ENCODE measurements at places on chromosomes 11 and 22.
A peak's percentile ranks its signal among the peaks of the same experiment; 100 is the strongest.

DNA sequence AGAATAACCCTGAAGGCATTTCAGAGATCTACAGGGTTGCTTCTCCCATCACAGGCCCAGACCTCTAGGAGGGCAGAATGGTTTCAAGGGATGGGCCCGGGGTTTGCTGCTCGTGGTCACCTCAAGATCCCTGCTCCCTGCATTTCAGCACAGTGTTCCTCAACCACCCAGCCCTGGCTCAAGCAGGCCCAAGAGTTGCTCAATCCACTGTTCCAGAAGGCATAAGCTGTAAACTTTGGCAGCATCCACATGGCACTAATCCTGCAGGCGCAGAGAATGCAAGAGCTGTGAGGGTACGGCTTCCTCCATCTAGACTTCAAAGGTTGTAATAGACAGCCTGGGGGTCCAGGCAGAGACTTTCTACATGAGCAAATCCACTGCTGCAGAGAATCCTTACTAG is 225.0 kb upstream of the UBASH3B start:
- DNase-seq, result no peak

DNA sequence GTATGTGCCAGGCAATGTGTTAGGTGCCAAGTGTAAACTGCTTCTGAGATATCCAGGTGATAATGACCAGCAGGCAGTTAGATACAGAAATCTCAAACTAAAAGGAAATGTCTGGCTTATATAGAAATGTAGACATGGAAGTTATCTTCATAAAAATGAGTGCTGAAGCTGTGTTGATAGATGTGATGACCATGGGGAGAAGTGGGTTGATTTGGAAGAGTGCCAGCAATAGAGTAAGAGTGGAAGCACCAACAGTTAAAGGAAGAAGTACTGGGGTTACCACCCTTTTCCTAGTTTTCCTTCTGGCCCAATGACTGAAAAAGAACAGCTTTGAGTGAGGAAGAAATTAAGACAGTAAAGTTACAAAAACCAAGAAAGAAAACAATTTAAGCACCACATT is 68.5 kb downstream of the C2CD3 start:
- DNase-seq, result no peak

GRCh38 chr11:77748266-77748665 is 72.3 kb downstream of the RSF1 start:
- DNase-seq, result no peak

GRCh38 chr11:58592760-58593472 is 14.1 kb downstream of the ZFP91 start:
- DNase-seq, result no peak

- no peak for DNase-seq
These were observed 24.1 kb upstream of the ZDHHC13 start for GRCh38 chr11:19092850-19093249.

DNA sequence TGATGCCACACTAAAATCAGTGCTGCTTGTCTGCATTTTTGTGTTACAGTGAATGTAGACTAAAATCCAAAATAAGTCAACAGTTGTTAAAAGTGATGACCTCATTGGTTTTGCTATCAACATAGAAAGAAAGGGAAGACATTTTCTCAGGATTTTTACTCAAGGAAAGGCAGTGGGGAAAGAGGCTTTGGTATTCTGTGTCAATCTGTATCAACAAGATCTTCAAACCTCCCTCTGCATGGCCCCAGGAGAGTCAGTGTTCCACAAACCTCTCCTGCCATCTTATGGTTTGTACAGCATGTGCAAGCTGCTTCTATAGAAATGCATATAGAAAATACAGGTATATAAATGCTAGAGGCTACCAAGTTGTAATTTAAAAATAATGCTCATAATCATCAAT is 13.8 kb upstream of the OR51M1 start:
- peak; percentile 13 for DNase-seq

GRCh38 chr11:124745835-124746620 is 6.0 kb downstream of the VSIG2 start:
- peak; percentile 77 for DNase-seq

- peak; percentile 38 for DNase-seq
These were observed 1.2 kb downstream of the CAPN5 start for GRCh38 chr11:77067861-77068443.

- no peak for DNase-seq
These were observed 32.0 kb upstream of the NARS2 start for GRCh38 chr11:78606667-78607066.

GRCh38 chr22:25085930-25086901 is 113.4 kb upstream of the CRYBB3 start:
- DNase-seq, result no peak

DNA sequence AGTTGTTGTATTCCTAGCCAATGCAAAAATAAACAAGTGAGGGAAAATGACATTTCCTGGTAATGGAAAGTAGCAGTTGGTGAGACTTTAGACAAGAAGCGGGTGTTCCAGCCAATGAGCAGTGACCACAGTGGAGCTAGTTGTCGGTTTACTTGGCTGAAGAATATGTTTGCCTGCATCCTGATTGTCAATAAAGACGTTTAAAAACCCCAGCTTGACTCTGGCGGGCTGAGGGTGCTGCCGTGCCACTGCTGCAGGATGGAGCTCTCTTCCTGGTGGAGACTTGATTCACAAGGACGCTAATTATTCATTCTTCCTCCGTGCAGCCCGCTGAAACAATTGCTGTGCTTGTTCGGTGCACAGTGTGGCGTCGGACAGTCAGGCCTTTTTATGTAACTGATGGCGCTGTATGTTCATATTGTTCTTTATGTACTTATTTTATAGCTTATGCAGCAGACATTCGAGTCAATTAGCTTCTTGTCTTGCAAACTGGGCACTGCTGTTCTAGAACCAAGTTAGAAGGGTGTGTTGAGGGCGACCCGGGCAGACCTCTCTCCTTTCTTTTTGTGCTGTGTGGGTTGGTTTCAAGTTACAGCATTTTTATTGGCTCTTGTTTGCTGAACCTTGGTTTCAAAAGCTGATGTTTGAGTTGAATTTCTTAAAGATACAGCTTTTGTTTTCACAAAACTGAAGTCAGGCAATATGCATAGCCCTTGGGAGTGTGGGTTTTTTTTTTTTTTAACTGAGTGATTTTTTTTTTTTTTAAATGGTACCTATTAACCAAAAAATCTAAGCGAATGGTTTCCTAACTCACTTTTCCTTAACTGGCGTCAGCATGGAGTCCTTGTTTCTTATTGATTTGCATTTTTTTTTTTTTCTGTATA is 153.9 kb downstream of the TEAD1 start:
- peak; percentile 53 for DNase-seq

DNA sequence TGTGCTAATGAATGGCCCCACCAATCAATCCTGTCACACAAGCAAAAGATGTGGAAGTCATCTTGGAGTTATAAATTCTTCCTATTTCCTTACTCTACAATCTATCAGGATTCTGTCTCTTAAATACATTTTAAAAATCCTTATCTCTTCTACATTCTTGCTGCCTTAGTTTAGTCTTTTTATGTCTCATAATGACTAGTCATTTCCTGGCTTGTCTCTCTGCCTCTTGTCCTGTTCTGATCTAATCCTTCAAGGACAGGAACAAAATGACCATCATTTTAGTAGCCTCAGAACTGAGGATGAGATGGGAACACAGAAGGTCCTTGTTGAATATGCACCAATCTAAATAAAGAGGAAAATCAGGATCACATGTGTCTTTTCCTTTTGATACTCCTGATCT is 56.6 kb upstream of the LIN7C start:
- DNase-seq, result no peak

- no peak for DNase-seq
These were observed 816.9 kb upstream of the CCDC90B start for GRCh38 chr11:84103096-84103495.

DNA sequence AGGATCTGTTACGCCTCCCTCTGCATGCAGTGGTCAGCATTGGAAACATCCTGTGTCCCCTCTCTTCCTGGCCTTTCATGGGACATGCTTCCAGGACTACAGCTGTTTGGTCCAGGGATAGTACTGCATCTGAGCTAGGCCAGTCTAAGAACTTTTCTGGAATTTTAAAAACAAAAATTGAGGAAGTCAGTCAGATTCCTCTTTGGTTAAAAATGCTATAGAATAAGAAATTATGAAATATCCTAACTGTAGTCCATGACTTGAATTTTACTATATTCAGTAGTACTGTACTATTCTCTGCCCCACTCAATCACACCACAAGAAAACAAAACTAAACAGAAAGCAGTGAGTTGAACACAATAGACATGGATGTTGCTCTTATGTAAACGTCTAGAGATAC is 201.0 kb upstream of the CADM1 start:
- DNase-seq, result no peak

- no peak for DNase-seq
These were observed 9.6 kb downstream of the SERPINH1 start for GRCh38 chr11:75571625-75572024.

GRCh38 chr11:43852057-43852636 is 28.5 kb upstream of the ALKBH3 start:
- peak; percentile 68 for DNase-seq

GRCh38 chr11:105574974-105575373 is 34.9 kb upstream of the GRIA4 start:
- no peak for DNase-seq

- no peak for DNase-seq
These were observed 129.4 kb downstream of the OSBP2 start for GRCh38 chr22:30824096-30824495.

GRCh38 chr22:43993072-43993760 is 30.9 kb upstream of the PARVB start:
- DNase-seq, result peak; percentile 48

- DNase-seq, result no peak
These were observed 127.4 kb downstream of the TTC17 start for GRCh38 chr11:43486141-43486540.

DNA sequence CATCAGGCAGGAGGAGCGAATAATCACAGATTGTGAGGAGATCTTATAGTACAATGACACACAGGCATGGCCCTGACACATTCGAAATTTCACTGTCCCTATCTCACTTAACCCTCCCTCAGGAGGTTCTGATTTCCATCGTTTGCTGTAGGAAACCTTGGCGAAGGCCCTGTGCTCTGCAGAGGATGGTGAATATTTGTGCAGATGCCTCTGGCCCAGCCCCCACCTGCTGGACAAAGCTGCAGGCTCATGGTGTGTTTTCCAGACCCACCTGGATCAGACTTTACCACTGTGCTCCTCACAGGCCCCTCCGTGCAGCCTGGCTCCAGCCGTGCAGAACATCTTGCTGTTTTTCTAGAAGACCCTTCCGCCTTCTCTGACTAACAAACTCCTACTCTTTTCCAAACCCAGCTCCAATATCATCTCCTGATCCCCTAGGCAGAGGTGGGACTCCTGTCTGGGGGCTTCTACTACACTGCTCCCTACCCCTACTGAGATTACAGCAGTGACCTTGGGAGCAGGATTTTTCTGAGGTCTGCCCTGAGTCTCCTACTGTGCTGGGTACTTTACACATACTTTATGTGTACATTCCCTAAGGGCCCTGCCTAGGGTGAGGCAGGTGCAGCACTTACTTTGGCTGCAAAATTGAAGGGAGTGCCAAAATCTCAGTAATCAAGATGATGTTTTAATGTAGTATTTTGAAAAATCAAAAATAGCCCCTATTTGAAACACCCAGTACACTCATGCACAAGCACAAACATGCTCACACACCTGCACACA is 412.7 kb downstream of the SOX6 start:
- no peak for DNase-seq

DNA sequence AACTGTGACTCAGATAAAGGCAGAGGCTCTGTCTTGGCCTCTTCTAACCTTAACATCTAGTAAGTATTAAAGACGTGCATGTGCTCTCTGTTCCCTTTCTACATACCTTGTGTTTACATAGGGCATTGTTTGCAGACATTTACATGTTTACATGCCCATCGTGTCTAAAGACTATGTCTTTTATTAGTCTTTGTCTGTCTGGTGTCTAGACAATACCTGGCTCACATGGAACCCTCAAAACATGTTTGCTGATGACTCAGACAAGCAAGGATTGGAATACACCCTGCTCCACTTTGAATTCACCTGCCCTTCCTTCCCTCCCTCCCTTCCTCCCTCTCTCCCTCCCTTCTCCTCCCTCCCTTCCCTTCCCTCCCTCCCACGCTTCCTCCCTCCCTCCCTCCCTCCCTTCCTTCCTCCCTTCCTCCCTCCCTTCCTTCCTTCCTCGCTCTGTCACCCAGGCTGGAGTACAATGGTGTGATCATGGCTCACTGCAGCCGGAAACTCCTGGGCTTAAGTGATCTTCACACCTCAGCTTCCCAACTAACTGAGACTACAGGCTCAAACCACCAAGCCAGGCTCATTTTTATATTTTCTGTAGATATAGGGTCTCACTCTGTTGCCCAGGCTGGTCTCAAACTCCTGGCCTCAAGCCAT is 23.7 kb upstream of the SORL1-AS1 start:
- peak; percentile 38 for DNase-seq

DNA sequence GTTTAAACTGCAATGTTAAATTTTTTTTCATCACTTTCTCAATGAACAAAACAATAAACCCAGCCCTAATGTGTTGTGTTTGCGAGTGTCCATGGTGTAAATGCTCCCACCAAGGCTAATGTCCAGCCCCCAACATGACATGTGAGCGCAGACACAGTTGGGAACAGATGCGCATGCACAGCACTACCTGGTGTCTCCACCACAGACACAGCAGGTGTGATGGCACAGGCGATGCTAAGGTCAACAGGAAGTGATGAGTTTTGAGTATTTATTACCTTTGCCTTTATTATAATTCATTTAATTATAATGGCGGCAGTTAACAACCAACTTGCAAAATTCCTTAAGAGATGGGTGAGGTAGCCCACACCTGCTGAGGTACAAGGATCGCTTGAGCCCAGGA is 42.9 kb downstream of the MICAL3 start:
- DNase-seq, result no peak

- no peak for DNase-seq
These were observed 96.1 kb downstream of the FDX1 start for GRCh38 chr11:110525883-110526282.

DNA sequence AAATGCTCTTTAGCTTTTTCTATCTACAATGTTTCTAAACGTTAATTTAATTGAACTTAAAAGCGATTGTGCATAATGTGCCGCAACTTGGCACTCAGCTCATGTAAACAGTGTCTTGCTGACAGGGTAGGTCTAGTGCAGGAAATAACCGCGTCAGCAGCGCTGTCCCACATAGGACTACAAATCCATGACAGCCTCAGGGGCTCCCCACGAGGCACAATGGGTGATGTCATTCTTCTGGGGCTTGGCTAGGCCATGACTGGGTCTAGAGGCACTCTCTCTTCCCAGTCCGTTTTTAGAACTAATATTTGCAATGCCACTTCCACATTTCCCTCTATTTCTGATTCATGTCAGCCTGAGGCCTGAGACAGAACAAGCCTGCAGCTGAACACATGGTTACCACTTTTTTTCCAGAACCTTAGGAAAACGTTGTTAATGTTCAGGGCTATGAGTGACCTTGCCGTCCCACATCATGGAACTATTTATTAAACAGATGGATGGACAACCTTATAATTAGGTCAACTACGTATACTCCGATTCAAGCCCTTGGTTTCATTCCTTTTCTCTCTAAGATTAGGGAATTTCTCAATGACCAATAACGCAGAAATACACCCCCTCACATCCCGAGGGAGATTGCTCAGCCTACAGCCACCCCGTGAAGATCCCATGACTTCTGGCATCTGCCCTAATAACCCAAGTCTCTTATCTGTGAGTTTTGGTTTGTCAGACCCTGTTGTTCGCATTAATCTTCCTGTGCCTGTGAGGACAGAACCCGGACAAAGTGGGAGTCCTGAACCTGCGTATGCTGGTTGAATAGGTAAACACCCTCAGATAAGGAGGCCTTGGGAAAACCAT is 19.4 kb upstream of the SNX32 start:
- no peak for DNase-seq

GRCh38 chr11:76603202-76603601 is 67.3 kb downstream of the LRRC32 start:
- DNase-seq, result no peak

Measured in Caco-2 (cell line).